Fibroblast of skin of scalp (primary cell): ENCODE measurements at places on chromosomes 1 and 21.
A peak's percentile ranks its signal among the peaks of the same experiment; 100 is the strongest.

- no peak for DNase-seq
These were observed 1.3 kb downstream of the BACE2 start for GRCh38 chr21:41169258-41169576.

DNA sequence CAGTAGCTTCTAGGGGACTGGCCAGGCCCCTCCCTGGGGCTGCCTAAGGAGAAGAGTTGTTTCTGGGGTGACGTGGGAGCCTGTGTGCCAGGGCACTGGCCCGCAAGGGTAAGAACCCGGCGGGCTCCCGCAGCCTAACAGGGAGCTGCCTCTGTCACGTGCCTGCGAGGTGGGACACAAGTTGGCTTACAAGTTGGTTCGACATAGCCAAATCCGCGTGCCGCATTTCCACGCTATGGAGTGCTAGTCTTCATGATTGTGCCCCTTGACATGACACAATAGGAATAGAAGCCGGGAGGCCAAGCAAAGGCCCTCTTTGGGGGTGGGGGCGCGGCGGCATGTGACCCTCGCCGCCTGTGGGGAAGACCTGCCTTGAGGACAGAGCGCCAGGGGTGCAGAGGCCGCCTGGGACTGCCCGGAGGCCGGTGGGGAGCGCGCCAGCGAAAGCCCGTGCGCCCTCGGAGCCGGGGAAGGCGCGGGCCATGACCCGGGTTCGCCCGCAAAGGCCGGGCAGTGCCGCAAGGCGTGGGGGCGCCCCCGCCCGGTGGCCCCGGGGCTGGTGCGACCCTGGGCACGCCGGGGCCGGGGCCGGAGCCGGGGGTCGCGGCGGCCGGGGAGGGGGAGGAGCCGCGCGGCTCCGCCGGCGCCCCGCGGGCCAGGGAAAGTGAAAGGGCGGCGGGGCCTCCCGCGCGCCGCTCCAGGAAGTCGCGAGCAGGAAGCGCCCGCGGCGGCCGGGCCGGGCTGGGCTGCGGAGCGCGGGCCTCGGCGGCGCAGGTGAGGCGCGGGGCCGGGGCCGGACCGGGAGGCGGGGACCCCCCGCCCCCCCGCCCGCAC, at the start of gene SLC37A1:
Gene SLC37A1 (plus strand): TSS at position 702 of the 834 bp plus-strand sequence. CDS start 4,603 bp downstream, outside the sequence.
- DNase-seq, result no peak

GRCh38 chr1:72412286-72412685, 129.9 kb upstream of the NEGR1 start:
- DNase-seq, result no peak

GRCh38 chr1:187300081-187300480, 471.3 kb downstream of the PLA2G4A start:
- no peak for DNase-seq

- DNase-seq, result peak; percentile 63
These were observed 57.7 kb downstream of the ATG4C start for GRCh38 chr1:62841587-62842169.

GRCh38 chr1:18751425-18751824, 108.0 kb downstream of the TAS1R2 start:
- DNase-seq, result no peak

- DNase-seq, result peak; percentile 91
These were observed 14.0 kb upstream of the FAAP20 start for GRCh38 chr1:2208309-2209239.

DNA sequence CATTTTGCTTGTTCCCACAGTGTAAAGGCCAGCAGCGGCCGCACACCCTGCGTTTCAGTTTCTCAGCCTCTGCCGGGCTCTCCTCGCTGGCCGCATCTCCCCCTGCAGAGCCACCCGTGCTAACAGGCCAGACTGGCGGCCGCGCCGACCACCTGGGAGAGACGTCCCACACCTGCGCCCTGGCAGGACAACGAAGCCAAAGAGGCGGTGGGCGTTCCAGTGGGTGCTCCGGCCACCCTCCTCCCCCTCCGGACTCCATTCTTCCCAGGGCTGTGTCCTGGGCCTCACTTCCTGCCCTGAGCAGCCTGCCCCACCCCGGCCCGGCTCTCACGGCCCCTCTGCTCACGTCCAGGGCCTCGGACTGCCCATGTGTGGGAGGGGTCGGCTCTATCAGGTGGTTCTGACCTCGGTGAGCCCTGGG, 31.9 kb upstream of the SLC19A1 start:
- DNase-seq, result no peak

- no peak for DNase-seq
These were observed 162.4 kb downstream of the PDE4B start for GRCh38 chr1:65955071-65955470.

- no peak for DNase-seq
These were observed 507.6 kb downstream of the NEGR1 start for GRCh38 chr1:71774705-71775104.

DNA sequence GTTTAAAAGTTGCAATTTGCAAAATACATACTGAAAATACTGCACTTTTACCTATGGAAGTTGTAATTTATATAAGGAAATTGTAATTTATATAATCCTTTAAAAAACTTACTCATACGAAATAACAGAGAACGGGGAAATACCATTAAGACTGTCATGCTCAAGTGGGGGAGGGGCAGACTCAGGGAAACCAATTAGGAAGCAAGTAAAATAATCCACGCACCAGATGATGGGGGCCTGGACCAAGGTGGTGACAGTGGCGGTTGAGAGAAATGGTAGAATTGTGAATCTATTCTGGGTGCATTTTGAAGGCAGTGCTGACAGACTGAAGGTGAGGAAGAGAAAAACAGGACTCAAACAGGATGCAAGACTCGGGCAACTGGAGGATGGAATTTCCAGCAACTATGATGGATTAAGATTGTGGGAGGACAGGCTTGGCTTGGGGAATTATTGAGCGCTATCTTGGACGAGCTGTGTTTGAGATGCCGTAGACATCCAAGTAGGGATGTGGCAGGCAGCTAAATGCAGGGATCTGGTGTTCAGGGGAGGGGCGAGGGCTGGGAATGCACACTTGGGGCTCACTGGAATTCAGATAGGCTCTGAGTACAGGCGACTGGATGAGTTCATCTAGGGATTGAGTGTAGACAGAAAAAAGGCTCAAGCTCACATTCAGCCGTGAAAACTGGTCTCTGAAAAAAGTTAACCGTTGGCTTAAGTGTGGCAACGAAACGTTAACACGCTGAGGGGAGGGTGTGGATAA, 977 bp downstream of the LCA5L start:
- peak; percentile 77 for DNase-seq

GRCh38 chr1:145708063-145708462, 895 bp upstream of the PDZK1 start:
- no peak for DNase-seq

DNA sequence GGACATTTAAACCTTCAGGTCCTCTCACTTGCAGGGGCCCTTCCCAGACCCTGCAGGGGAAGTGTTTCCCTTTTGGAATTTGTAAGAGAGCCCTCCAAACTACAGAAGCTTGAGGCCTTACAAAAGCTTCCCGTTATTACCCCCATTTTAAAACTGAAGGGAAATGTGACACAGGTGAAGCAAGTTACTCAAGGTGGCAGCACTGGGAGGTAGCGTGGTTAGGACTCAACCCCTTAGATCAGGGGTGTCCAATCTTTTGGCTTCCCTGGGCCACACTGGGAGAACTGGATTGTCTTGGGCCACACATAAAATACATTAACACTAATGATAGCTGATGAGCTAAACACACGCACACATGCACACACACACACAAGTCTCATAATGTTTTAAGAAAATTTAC, 15.8 kb upstream of the ZC3H12A start:
- DNase-seq, result no peak

- DNase-seq, result no peak
These were observed 13.6 kb upstream of the LRP8 start for GRCh38 chr1:53341521-53341895.

- DNase-seq, result peak; percentile 22
These were observed 76.9 kb upstream of the KAZN start for GRCh38 chr1:14521622-14522021.

DNA sequence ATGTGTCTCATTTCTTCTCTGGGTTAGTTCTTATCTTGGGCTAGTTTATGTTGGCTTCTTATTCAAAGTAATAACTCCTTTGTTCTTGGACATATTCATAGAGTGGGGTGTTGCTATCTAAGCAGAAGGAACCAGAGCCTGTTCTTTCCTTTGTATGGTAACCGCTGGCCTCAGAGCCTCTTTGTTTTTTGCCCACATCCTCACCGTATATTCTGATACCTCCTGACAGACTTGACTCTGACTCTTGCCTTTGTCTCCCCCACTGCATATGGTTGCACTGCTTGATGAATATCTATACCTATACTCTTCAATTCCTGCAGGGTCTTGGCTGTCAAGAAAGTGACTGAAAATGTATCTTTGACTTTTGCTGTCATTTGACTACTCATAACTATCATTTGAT, 10.2 kb downstream of the FLG2 start:
- DNase-seq, result no peak

DNA sequence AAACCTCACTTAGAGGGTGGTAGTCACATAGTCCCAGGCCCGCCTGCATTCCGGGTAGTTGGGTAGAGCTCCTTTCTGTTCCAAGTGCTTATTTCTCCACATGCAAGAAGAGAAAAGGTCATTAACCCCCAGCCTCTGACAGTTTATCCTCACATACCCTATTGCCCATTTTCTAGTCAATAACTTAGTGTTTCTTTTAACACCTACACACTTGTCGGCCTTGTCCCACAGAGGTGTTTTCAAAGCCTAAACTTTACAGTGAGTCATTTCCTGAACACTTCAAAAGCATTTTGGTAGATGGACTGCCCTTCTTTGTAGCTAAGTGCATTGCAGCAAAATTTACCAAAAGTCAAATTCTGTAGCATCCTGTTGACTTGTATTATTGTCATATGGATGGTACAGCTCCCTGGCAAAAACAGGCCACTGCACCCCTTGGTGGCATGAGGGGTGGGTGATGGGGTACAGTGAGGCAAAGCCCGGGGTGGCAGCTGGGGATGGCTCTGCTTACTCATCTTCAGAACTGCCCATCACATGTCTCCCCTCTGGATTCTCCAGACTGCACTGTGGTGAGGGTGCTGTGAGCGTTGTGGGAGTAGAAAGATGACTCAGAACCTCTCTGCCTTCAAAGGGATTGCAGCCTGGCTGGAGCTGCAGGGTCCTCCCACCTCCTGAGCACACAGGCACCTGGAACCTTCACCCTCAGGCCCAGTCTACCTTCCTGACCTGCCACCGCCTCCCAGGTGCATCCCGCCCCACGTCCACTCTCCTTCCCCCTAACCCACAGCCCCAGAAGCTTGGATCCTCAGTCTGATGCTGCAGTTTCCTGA, 45.8 kb upstream of the DMRTB1 start:
- peak; percentile 79 for DNase-seq

DNA sequence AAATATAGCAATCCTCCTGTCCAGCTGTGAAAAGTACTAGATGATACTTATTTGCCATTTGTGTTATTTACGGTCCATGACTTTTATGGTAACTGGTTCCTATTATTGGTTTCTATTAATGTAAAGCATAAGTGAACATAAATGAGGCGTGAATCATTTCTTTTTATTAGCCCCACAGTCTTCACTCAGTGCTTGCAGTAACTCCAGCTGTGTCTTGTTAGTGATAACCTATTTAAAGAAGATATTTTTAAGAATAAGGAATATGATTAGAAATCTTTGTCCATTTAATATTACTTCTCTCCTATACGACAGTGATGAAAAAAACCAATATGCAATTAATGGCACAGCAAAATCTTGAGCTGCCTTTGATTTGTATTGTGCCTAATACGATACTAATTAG, 149.9 kb downstream of the SPATA17 start:
- no peak for DNase-seq

DNA sequence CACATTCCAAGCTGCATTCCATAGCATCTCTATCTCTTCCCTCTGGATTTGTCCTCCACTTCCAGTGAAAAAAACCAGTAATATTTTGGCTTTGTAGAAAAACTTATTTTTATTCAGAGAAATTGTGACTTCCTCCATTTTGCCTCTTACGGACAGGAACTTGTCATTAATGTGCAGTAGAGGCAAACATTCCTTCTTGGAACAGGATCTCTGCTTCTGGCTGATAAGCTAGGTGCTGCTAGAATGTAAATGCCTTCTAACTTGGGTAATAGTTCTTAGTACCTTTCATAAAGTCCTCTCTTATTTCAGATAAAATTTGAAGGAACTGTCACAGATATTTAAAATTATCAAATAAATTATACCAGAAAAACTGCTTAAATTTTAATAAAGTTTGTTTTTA, 707.8 kb downstream of the USP25 start:
- no peak for DNase-seq

DNA sequence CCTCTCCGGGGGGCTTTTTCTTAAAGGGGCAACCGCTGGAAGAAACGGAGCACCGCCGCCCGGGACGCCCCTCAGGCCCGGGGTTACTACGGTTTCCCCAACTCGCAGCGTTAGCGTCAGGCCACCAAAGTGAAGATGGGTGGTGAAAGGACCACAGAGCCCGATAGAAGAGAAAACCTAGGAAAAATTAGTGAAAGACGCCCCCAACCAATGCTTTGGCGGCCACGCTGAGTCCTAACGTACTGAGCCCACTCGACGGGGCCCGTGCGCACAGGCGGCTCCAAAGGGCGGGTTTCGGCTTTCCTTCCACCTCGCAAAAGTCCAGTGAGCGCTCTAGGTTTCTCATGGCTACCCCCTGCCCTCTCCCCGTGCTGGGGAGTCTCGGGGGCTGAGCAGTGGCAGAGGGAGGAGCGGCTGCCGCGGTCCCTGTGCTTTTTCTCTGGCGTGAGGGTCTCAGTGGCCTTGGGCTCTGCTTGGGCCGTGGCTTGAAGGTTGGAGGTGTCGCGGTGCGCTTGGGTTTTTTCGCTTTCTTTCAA, 12.2 kb upstream of the SPEN start:
- DNase-seq, result no peak

GRCh38 chr21:26019236-26019635, 151.3 kb downstream of the APP start:
- DNase-seq, result no peak

GRCh38 chr1:114669562-114670082, at the start of gene DENND2C:
Gene DENND2C, minus strand, starts transcription at chr1:114670049. Its CDS starts 44,065 bp downstream, at chr1:114625984.
- DNase-seq, result no peak

- DNase-seq, result no peak
These were observed 4.4 kb downstream of the MIER1 start for GRCh38 chr1:66929146-66929688.

DNA sequence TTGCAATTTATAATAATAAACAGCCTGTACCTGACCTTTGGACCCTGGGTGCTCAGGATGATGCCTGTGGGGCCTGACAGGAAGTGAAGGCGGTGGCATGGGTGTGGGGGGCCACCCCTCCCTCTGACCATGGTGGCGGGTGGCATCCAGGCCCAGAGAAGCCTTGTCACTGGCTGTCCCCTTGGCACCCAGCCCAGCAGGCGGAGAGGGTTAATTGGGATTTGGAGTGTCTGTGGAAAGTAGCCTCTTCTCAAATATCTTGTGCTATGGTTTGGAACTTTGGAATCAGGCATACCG, 20.5 kb downstream of the SOX13 start:
- no peak for DNase-seq

GRCh38 chr1:25813071-25813733, 6.6 kb upstream of the MTFR1L start:
- DNase-seq, result no peak

- no peak for DNase-seq
These were observed 158.7 kb downstream of the NTPCR start for GRCh38 chr1:233109096-233109495.

DNA sequence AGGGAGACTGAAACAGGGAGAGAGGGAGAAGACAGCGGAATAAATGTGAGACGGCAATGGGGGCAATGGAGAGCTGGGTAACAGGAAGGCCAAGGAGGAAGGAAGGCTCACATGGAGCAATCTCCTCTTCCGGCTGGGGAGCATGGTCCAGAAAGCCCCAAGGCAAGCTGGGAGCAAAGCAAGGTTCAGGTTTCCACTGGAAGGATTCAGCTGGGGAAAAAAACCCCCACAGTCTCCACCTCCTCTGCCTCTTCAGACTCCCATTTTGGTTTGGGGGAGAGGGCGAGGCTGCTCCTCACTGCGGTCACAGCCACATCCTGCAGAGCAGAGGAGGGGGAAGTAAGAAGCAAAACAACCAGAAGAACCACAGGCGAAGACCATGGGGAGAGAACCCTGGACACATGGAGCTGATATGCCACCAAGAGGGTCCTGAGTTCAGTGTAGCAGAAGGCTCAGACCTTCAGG, 650 bp downstream of the TNFAIP8L2 start:
- DNase-seq, result no peak
